NCI-H2227 treated with DMSO at 0.1 percent for 48 hours (cell line): ENCODE measurements at places on chromosomes 2 and 18.

DNA sequence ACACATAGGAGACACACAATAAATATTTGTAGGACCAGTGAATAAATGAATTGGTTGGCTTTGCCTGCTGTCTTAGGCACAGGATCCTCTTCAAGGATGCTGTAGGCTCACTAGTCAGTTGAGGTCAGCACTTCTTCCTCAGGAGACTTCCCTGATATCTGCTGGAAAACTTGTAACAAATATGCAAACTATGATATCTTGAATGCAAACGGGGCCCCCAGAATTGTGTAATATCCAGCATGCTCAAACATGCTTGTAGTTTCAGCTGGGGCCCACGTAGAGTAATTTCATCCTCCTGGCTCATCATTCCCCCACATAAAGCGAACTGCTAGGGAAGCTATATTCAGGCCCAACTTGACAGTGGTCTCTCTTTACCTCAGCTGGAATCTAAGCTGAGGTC, 43.6 kb downstream of the POLE4 start:
- DNase-seq, result no peak

DNA sequence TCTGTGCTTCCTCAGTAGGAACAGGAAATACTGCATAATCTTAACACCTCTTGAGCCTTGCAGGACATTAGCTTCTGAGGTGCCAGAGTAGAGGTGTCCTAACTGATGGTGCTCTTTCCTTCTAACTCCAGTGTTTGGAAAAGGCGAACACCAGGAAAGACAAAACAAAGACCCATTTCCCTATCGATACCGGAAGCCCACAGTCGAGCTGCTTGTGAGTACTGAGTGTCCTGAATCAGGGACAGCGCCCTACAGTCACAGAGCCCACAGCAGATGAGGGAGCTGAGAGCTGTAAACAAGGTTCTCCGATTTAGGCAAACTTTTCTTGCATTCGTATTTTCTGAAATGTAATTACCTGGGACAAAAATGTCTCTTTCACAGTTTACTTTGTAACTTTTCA, 50.7 kb downstream of the SLC14A2 start:
- DNase-seq, result no peak

- DNase-seq, result no peak
Measured at GRCh38 chr2:88450186-88450585, 2.3 kb downstream of the FOXI3 start.

DNA sequence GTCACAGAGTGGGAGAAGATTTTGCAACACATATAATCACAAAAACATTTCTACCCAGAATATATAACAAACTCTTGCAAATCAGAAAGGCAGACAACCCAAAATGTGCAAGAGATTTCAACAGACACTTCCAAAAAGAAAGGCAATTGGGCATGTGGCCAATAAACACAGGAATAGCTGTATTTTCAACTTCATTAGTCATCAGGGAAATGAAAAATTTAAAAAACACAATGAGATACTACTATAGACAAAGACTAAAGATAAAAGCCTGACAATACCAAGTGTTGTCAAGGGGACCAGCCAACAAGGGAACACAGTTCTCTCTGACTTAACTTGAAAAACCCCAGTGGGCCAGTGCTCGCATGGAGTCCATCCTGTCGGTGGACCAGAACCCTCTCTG, 40.5 kb downstream of the MTHFD2 start:
- DNase-seq, result no peak

DNA sequence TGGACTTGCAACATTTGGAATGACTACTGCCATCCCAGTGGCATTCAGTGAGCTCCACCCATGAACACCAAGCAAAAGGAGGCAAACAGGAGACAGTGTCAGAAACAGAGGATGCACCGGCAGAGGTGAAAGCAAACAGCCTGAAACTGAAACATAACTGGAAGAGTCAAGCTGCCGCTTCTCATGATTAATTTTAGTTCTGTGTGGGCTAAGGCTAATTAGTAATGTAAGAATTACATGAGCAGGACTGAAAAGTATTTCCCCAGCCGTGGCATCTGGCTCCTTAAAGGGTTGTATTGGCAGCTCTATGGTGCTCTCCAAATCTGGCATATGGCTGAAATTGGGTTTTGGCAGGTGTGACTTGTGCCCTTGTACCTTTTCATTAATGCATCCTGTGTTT, 1108.1 kb downstream of the TSN start:
- DNase-seq, result no peak

- no peak for DNase-seq
Measured at GRCh38 chr2:159070235-159070634, 101.8 kb downstream of the TANC1 start.

- no peak for DNase-seq
Measured at GRCh38 chr18:25927830-25928229, 162.6 kb downstream of the SS18 start.

DNA sequence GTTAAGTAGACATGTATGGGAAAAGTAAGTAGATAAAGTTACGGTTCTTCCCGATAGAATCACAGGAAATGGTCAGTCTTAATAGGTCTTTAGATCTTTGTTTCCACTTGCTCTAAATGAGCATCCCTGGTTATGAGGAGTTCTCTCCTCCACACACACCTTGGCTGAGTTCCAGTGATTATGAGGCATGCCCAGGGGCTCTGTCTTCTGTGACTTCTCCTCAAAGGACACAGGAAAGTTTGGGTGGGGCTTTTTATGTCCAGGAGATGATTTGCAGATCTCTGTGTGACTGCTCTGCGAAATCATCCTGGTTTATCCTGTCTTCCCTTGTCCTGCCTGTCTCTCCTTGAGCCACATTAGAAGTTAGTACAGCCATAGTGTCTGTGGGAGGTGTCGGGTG, 83.9 kb upstream of the EML6 start:
- DNase-seq, result no peak
